ENCODE measurements at places on chromosomes 4 and X.

GRCh38 chr4:164212714-164213113 is 541.2 kb upstream of the SMIM31 start:
- no peak for DNase-seq

DNA sequence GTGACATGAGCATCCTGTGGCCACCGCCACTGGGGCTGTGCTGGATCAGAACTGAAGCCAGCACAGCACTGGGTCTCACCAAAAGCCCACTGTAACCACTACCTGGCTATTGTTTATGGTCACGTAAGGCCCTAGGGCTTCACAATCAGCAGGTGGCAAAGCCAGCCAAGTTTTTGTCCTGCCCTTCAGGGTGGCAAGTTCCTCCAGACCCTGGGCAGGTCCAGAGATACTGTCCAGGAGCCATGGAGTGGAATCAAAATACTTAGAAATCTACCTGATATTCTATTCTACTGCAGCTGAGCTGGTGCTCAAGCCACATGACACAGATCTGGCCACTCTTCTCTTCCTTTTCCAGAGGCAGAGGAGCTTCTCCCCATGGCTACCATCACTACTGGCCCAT is 121.2 kb upstream of the CXXC4 start:
- no peak for DNase-seq

DNA sequence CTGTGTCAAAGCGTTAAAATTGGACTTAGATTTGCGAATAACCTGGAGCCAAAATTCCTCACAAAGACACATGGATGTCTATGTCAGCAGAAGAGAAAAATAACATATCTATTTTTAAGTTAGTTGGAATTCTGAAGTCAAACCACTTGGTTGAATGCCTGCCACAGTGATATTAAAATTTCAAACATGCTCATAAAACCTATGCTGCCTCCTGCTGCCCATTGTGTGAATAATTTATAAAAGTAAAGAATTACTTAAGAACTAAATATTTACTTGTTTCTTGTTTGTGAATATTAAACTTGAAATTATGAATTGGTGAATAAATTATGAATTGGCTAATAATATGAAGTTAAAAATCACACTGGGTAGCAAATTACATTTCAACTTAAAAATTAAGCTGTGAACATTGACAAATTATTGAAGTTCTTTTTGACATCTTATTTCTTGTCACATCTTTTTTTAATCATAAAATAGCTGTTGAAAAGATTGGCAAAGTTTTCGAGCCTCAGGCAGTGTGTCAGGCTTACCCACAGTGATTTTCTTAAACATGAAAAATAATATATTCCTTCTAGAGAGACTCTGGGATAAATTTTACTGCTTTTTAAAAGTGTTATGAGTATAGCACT is 35.4 kb downstream of the FABP2 start:
- DNase-seq: peak; percentile 33

DNA sequence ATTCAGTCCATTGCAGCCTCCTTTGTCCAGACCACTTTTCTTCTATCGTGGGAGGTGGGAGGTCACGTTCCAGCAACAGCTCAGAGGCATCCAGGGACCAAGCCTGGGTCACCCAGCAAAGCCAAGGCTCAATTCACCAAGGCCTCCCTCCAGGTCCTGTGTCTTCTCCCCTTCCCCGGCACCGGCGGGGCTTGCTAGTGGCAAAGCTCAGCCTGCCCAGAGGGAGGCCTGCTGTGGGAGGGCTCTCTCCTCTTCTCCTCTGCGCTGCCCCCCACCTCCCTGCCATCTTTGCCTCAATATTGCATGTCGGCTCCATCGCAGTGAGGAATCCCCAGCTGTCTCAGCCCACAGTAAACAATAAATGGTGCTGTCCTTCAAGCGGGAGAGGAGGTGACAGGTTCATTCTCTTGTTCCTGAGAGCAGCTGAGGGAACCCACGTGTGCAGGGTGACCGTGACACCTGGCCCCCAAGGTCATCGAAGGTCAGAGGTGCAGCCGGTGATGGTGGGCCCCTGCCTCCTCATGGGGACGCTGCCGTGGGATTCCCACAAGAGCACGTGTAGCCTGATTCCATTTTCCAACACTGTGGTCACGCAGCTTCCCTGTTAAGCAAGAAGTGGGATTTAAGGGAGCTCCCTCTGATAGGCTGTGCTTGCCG is 111.5 kb upstream of the PSAPL1 start:
- DNase-seq: no peak

DNA sequence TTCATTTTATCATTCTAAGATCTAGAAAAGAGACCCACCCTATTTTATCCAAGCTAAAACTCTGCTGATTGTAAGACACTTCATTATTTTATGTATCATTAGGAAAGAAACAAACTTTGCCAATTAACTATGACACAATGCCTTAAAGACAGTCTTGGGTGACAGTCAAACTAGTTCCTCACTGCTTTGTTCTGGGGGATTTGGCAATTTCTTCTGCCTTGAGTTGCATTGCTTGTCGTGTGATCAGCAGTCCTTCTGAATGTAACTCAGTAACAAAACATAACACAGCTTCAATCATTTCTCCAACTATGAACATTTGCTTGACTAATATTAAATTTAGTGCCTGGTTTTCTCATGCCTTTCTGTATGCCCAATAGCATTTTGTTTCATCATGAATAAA is 577.9 kb upstream of the DIPK2B start:
- DNase-seq: no peak

Measured in left renal pelvis (tissue), 4 donors.